ENCODE measurements at places on chromosomes 5 and 9. TPM values are rescaled to one million over a fixed set of nuclear protein-coding genes. Genes with fewer than 3 reads are reported as not detected.
A peak's percentile ranks its signal among the peaks of the same experiment; 100 is the strongest.

The PRDM9 gene
- not detected for total RNA-seq

The EGFL7 gene
- total RNA-seq = 49.6 TPM

GRCh38 chr9:75826314-75826713 lies 64.2 kb upstream of the PCSK5 start:
- H3K4me3 ChIP-seq = no peak overlapping the region
- no peaks in the 10 kb centered on the region for H3K27me3 ChIP-seq
- no peak overlapping the region for H3K27ac ChIP-seq
- H3K4me1 ChIP-seq = no peaks in the 10 kb centered on the region

GRCh38 chr5:119063579-119064379 lies 7.1 kb upstream of the DMXL1 start:
- DNase-seq = no peak
- H3K4me1 ChIP-seq = peaks cover 2% of the 10 kb centered on the region
- H3K4me3 ChIP-seq = no peak overlapping the region

- peak; percentile 92 for DNase-seq
- no peaks in the 10 kb centered on the region for H3K27me3 ChIP-seq
- peak overlapping the region; percentile 91 for H3K4me3 ChIP-seq
- peaks cover 29% of the 10 kb centered on the region for H3K4me1 ChIP-seq
Observed at GRCh38 chr5:134524272-134524825, 1.1 kb upstream of the JADE2 start.

- no peak overlapping the region for H3K27ac ChIP-seq
- H3K4me3 ChIP-seq = no peak overlapping the region
- no peaks in the 10 kb centered on the region for H3K27me3 ChIP-seq
- no peaks in the 10 kb centered on the region for H3K36me3 ChIP-seq
- H3K4me1 ChIP-seq = no peaks in the 10 kb centered on the region
- DNase-seq = no peak
Observed at GRCh38 chr5:89292487-89292886, 409.5 kb upstream of the MEF2C start.
